Stimulated activated CD8-positive, alpha-beta memory T cell treated with anti-CD3 and anti-CD28 coated beads, Interleukin-7, amount 100 ng/mL, for 24 hours (primary cell): ENCODE measurements at places on chromosomes 5 and 9.

- no peak for DNase-seq
These were observed 16.4 kb upstream of the ZBED3 start for GRCh38 chr5:77103457-77103856.

DNA sequence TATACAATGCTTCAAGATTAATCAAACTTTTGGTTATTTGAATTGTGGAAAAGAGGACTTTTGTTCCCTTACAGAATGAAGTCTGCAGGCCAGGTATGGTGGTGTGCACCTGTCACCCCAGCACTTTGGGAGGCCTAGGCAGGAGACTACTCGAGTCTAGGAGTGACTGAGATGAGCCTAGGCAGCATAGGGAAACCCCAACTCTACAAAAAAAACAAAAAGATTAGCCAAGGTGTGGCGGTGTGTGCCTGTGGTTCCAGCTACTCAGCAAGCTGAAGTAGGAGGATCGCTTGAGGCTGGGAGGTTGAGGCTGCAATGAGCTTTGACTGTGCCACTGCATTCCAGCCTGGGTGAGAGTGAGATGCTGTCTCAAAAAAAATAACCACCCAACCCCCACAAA, 9.3 kb downstream of the CCNH start:
- no peak for DNase-seq

GRCh38 chr9:125379208-125379607, 117.6 kb downstream of the GAPVD1 start:
- no peak for DNase-seq

DNA sequence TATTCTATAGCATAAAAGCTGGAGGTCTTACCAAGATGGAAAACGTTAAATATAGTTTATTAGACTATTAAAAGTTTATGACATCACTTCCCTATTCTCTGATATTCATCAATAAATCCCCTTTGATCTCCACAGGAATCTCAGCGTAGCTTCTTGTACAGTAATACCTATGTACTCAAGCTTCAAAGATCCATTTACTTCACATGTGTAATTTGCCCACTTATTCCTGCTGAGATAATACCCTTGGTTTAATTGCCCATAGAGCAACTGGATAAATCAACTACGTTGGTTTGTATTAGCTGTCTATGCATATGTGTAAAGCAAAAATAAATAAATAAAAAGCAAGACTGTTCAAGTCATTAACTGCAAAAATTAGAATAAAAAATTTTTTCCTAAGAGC, 219.7 kb downstream of the EFNA5 start:
- no peak for DNase-seq

- no peak for DNase-seq
These were observed 162.6 kb upstream of the ADAMTS16 start for GRCh38 chr5:4977416-4978110.

- no peak for DNase-seq
These were observed 160.1 kb upstream of the PITX1 start for GRCh38 chr5:135194126-135194488.

DNA sequence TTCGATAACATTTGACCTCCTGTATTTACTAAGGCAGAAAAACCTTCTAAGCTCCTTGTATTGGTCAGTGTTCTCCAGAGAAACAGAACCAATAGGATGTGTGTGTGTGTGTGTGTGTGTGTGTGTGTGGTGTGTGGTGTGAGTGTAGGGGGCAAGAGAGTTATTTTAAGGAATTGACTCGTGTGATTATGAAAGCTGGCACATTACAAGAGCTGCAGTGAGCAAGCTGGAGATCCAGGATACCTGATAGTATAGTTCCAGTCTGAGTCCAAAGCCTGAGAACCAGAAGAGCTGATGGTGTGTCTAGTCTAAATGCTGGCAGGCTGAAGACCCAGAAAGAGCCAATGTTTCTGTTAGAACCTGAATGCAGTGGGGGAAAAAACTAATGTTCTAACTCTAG, 21.2 kb upstream of the PIK3R1 start:
- DNase-seq = no peak

DNA sequence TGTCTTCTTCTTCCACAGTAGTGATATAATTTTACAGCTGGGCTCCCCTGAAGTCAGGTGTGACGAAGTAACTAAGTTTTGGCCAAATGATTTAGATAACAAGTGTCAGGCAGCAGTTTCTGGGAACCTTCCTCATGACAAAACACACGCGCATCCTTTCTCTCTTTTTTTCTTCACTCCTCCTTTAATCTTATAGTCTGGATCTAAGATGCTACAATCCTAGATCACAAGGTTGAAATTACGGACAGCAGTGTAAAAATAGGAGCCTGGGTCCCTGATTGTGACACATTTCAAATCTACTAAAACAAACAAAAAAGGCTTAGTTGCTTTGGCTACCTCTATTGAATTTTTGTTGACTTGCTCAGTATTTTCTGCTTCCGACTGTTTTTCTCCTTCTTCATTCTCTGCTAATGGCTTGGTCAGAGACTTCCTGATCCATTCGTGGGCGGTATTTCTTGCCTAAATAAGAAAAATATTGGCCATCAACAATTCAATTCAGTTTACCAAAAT, 36.1 kb downstream of the FAM114A2 start:
- DNase-seq = no peak

DNA sequence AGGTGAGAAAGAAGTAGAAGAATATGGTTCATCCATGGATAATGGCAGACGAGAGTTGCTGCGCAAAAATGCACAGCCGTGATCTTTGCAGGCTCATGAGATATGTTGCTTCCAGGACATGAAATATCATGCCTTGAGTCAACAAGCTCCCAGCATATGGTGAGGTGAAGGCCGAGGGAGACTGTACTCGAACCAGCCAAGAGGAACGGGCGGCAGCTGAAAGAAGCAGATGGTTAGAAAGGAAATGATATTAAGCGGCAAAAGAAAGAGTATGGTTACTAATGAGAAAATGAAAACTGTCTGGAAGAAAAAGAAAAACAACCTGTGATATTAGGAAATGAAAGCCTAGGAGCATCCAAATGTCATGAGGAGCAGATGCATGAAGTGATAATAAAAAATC, 344.7 kb upstream of the DAP start:
- DNase-seq = no peak

- DNase-seq = no peak
These were observed 28.9 kb downstream of the FYB1 start for GRCh38 chr5:39190311-39191102.
